ENCODE measurements at places on chromosomes 3 and 15.

DNA sequence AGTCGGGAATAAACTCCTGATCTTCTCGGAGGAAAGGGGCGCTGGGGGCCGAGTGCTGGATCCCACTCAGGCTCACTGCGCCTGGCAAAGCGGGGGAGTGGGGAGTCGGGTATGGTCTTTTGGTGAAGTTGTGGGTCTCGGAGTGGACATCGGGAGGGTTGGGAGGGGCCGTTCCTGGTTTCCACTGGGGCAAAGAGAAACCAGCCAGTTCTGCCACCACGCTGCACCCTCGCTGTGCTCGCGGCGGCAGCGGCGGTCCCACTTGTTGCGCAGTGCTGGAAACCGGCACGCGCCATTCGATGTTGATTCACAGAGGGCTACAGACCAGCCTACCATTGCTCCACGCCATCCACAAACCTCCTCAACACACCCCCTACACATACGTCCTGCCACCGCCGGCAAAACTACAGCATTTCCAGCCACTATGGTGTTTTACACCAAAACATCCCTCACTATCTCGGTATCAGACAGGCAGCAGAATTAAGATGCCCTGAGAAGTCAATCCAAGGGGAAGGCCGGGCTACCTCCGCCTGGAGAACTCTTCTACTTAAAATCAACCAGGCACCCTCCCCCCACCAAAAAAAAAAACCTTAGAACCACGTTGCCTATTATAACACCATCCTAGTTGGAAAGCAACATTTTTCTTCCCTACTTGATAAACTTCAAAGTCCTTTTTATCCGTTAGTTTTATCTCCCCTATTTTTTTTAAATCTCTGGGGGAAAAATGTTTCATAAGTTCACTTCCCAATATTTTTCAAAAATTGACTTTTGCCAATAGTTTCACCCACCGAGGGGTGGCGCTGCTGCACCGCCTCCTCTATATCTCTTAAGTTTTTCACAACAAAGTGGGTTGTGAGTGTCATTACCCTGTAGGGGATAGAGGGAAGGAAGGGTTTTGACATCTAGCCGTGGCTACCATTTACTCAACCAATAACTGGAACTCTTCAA lies 3.6 kb downstream of the BCL6 start:
- peak; percentile 82 for DNase-seq

- no peak for DNase-seq
Observed at GRCh38 chr3:39783680-39784079, 25.7 kb upstream of the MYRIP start.

GRCh38 chr3:25442486-25442885 lies 14.4 kb downstream of the RARB start:
- DNase-seq = no peak

DNA sequence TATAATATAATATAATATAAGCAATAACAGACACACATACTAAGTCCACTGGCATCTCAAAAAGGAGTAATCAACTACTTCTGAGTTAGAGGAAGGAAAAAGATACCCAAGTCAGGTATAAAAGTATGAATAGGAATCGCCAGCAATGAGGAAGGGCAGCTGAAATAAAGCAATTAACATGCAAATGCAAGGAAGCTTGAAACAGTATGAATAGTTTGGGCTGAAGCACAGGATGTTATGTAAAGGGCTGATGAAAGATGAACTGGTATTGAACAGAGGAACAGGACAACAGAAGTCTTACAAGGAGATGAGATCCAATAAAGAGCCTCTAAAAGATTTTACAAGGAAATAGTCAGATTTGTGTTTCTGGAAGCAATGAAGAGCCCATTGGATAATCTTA lies 7.1 kb downstream of the COPS2 start:
- DNase-seq = no peak

DNA sequence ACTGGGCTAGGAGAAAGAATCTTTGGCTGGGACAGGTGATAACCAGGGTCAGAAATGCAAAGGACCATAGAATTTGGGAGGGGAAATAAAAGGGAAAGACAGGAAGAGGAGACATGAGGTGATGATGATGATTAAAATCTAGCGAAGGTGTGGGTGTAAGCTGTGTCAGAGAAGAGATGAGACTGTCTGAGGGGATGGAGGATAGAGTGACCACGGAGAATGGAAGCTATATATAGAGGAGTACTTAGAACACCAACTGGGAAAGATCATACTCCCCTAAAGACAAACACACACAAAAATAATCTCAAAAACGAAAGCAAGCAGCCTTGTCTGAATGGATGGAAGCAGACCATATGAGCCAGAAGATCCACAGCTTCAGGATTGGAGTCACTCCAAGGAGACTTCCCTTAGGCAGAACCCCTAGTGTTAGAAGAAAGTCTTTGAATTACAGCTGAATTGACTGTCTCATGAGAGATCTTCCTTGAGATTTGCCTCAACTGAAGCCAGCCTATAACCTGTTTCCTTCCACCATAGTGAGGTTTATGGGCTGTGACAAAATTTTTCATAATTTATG lies 115.2 kb upstream of the DAZL start:
- DNase-seq = no peak

GRCh38 chr3:42853739-42854302 lies 21.9 kb downstream of the CYP8B1 start:
- no peak for DNase-seq

DNA sequence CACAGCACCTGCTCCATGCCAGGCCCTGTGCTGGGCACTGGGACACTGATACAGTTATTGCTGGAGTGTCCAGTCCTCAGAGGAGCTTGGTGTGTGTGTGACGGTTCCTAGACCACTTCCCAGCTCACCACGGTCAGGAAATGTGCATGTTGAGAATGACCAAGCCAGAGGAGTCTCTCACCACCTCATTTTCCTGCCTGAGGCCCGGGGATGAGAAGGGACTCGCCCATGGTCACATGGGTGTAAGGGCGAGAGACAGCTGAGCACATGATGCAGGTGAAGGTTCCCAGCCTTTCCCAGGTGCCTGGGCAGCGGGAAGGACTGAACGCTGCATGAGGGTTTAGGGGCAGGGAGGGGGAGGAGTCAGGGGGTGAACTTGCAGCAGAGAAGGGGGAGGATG lies 180.9 kb upstream of the TLE3 start:
- DNase-seq = no peak

DNA sequence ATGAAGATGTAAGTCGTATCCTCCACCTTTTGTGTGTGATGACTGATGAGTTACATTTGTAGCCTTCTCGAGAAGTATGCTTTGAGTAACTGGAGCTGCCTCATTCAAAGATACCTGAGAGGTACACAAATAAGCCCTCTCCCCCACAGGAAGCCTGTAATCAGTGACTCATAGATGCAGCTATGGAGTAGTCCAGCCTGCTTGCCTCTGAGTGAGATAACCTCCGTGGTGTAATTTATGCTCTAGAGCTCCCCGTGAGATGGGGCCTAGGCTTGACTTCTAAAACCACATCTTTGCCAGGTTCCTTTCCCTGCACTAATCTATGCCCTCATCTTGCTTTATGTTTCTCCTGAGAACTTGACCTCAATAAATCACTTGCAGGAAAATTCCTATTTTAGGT lies 291.7 kb downstream of the SUCLG2 start:
- no peak for DNase-seq

DNA sequence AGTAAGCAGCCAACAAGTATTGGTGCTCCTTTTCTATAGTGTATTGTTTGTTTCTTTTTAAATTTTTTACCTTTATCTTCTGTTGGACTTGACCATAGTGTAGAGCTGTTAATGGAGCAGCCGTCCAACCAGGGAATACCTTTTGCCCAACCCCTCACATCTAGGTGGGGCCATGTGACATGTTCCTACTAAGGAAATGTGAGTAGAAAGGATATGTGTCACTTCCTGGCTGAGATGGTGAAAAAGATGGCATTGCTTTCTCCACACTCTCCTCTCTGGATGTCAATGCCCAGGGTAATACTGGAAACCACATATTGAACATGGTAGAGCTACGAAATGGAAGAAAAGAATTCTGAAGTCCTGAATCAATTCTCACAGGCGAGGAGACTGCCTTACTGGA lies 218.8 kb downstream of the TBL1XR1 start:
- no peak for DNase-seq

- no peak for DNase-seq
Observed at GRCh38 chr3:134630506-134630905, 20.3 kb downstream of the KY start.

- no peak for DNase-seq
Observed at GRCh38 chr3:127788451-127788909, 33.8 kb downstream of the MGLL start.

DNA sequence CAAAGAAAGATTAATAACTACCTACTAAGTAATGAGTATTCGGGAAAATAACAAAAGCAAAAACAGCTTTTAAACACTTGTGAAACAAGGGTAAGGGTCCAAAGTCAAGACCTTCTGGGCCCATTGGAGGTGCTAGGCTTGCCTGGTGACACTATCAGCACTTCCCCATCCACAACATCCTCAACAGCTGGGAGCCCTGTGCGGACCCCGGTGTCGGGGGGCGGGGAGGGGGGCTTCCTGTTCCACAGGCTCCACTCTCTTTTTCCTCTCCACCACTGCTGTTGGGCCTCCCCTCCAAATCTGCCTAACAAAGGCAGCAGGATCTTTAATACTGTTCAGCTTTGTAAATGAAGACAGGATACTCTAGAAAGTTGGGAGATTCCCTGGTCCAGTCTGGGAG lies 21.6 kb downstream of the NGRN start:
- DNase-seq = no peak

- DNase-seq = peak; percentile 60
Observed at GRCh38 chr3:126746395-126747177, 42.5 kb downstream of the CHCHD6 start.

DNA sequence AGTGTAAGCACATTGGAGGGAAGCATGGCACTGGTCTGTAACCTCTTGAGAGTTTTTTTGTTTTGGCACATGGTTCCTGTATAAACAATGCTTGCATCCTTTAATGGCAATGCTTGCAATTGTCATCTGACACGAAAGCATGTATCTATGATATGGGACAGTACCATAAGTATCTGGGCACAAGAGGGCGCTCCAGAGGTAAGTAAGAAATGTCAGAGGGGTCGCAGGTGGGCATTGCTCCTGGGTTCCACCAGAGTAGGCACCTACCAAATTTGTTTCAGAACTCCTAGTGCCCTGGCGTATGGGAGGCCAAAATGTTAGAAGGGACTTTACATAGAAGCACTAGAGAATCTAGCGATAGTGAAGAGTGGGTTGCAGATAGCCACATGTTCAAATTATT lies 58.7 kb upstream of the BCHE start:
- peak; percentile 33 for DNase-seq

DNA sequence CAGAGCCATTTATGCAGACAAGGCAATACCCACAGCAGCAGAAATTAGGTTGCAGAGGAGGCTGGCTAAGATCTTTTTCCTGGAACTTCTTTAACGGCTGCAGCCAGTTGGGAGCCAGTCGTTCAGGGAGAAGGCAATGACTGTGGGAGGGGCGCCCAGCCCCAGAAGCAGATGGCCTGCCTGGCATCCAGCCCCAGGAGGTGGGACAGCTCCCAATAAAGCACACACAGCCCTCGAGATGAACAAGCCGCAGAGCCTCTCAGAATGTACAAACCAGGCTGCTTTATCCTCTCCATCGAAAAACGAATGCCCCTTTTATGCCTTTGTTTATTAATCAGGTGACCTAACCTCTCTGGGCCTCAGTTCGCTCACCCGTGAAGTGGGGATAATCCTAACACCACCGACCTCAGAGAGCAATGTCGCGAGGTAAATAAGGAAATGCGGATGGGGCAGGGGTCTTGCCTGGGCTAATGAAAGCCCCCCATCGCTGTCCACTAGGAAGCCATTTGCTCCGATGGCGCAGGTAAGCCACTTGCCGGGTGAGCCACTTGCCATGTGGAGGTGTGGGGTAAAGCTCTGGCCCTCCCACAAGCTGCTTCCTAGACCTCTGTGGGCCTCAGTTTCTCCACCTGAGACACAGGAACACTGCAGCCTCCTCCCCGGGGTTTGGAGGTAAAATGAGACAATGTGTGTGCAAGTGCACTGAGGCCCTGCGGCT lies 35.8 kb downstream of the MGLL start:
- no peak for DNase-seq

DNA sequence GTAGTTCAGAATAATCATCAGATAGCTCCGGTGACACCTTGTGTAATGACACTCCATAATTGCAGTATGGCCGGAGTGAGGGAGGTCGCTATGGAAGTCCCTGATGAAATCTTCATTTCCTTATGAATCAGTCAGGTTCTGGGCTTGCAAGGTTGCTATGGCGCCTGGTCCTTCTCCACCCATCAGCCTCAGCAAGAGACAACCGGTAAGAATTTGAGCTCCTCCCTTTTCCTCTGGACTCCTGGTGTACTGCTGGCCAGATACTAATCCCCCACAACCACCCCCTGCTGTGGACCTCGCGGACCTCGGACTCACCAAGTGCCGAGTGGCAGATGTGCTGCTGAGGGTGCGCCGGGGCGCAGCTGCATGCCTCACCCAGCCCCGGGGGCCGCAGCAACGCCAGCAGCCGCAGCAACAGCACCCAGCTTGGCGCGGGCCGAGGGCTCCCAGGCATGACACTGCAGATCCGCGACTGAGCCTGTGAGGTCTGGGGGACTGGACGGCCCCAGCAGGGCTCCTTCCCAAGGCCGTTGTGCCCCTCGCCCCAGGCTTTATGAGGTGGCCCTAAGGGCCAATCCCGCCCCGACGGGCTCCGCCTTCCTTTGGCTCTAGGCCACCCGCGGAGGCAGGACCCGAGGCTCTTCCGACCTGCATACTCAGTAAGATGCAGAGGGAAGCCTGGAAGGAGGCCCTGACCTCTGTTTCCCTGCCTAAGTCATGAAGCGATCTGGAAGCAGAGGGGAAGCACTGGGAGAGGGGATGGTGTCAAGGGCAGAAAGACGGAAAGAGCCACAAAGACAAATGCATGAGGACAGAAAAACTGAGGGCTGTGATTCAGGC lies at the start of gene TIMP4:
TIMP4 (minus strand) TSS at position 526 of the 840 bp plus-strand sequence; CDS start at position 454, 72 bp downstream.
- no peak for DNase-seq

DNA sequence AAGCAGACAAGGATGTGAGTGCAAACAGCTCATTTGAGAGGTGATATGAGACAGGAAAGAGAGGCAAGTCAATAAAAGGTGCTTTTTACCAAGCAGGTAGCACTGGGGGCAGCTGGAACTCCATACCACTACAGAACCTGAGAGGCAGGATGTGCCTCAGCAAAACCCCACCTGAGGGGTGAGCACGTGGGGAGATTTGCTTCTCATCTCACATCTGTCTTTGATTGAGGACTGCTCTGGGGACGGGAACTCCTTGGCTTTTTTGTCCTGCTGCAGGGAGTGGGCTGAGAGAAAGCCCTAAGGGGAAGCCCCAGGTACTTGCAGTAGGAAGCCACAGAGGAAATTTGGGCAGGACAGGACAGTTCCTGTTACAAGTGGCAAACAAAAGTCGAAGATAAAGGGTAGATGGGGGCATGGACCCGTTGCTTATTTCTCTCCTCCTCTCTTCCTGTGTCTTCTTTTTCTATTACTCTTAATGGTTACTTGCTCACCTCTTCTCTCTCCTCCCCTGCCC lies 27.1 kb downstream of the CFAP161 start:
- DNase-seq = no peak

- DNase-seq = no peak
Observed at GRCh38 chr3:45781841-45782240, 14.5 kb downstream of the SLC6A20 start.

- no peak for DNase-seq
Observed at GRCh38 chr15:51751697-51752683, 593 bp downstream of the TMOD2 start.

DNA sequence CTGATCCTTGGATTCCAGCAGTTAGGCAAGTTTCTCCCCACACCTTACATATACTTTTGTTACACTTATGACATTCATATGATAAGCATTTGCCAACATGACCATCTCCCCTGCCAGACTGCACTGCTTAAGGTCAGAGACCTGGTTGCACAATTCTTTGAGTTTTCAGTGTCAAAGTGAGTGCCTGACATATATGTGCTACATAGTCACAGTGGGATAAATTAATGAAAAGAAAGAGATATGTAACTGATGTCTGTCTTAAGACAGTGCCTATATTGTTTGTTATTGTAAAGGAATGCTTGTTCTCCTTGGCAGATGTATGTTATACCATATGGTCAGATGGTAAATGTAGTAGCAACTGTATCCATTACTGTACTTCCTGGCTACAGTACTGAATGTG lies 3.5 kb upstream of the DCUN1D1 start:
- DNase-seq = no peak
